ENCODE measurements at places on chromosomes 2 and 18.

GRCh38 chr2:239966029-239966852 is 58.9 kb downstream of the NDUFA10 start:
- no peak for DNase-seq

DNA sequence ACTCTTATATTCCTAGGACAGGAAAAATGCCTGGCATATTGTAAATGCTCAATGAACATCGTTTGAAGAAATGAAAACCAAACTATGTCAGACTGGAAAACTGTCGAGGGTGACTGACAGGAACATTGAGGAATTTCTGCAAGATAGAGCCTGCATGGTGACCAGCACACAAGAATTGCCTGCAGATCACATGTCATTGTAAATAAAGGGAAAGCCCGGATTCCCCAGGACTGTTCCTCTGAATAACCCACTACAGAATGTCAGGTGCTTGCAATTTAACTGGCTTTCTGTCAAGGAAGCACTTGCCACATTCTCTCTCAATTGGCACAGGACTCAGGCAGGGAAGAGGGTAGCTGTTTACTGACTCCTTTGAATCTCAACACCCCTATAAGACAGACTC is 129.0 kb upstream of the REG3G start:
- no peak for DNase-seq

DNA sequence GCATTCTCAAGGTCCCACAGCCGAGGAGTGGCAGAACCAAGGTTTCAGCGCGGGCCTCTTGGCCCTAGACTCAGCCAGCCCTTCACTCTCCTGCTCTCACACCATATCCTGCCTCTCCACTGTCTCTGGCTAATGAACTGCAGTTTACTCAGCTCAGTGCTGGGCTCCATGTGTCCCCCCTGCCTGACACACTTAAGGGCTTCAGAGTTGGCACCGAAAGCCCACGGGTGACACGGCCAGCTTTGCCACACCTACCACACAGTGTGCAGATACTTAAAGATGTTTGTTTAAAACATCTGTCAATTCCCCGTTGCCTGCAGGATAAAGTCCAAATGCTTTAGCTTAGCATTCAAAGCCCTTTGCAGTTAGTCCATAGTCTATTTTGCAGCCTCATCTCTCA is 241.2 kb downstream of the SEPTIN10 start:
- no peak for DNase-seq

- no peak for DNase-seq
Measured at GRCh38 chr2:52879561-52879960, 888.0 kb upstream of the CHAC2 start.

GRCh38 chr2:200373231-200373630 is 66.7 kb downstream of the SPATS2L start:
- no peak for DNase-seq

DNA sequence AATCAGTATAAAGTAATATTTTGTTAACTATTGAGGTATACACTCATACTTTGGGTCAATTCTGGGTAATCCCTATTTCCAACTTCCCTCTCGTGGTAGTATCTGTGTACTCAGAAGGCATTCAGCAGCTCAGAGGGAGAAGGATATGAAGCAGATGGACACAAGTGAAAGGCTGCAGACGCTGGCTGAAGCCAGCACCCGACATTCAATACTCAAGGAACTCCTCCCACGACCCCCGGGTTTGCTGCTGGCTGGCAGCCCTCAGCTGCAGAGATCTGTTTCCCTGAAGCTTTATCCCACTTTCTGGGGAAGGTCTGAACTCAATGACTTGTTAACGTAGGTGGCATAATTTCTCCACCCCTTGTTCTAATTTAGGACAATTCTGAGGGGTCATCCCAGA is 847.3 kb upstream of the SOX11 start:
- DNase-seq, result no peak

GRCh38 chr2:216727346-216728122 is 32.2 kb upstream of the IGFBP5 start:
- DNase-seq, result no peak

DNA sequence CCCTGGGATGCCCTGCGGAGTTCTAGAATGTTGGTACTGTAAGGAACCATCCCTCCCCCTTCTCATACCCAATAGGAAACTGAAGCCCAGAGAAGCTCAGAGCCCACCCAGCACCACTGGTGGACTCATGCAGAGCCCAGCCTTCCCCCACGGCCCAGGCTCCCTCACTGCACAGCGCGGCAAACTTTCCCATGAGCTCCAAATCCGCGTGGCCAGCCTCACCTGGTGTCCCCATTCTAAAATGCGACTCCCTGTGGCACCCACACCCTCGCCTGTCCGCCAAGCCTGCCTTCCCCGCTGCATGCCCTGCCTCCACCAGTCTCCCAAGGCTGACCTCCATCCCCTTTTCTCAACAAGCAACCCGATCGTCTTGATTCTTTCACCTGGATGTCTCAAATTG is 51.1 kb downstream of the PTGR3 start:
- DNase-seq, result no peak

GRCh38 chr18:32086881-32087280 is 4.8 kb upstream of the RNF138 start:
- no peak for DNase-seq

DNA sequence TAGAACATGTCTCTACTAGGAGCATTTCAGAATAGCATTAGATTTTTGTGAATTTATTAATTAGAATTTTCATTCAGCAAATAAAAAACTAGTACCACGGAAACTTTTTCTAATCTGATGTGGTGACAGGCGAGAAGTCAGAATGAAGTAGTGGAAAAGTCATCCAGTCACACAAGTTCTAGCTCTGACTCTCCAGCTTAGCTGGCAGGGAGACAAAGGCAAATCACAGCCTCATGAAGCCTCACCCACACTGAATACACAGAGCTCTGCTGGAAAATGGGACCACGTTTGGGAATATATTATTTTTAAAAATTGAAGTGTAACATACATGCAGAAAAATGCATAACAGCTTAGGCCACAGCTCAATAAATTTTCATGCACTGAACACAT is 86.1 kb downstream of the L3MBTL4 start:
- DNase-seq, result no peak

GRCh38 chr2:127887082-127887775 is 1.5 kb upstream of the AMMECR1L start:
- no peak for DNase-seq

GRCh38 chr2:5332925-5333324 is 359.3 kb upstream of the SOX11 start:
- no peak for DNase-seq

DNA sequence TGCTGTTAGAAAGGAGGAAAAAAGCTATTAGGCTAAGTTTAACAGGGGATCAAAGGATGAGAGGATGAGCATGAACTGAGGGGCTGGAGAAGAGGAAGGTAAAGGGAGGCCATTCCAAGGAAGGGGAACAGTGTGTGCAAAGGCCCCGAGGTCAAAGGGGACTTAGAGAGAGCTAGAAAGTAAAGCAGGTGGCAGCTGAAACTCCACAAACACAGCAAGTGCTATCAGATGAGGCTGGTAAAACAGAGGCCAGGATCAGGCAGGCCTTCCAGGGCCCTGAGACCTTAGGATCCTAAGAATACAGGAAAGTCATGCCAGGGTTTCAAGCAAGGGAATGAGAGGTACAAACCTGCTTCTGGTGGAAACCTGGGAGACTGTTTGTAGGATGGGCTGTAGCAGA is 5.8 kb downstream of the HDAC4 start:
- no peak for DNase-seq

DNA sequence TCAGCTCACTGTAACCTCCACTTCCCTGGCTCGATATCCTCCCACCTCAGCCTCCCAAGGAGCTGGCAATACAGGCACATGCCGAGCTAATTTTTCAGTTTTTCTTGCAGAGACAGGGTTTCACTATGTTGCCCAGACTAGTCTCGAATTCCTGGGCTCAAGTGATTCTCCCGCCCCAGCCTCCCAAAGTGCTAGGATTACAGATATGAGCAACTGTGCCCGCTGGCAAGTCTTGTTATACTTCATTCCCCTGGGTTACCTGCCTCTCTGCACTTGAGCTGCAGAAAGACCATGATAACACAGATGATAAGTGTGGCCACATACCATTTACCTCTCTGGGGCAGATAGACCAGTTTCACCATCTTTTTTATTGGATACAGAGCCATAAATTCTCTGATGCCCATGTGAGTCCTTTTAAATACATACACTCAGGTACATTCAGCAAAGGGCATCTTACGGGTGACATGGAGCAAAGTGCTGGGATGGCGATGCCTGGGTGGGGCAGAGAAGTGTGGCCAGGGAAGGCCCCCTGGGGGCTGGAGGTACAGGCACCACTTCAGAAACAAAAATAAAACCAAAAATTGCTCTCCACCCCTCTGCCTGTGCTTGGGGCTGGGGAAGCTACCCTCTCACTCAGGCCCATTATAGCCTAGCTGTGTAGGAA is 20.4 kb downstream of the CCT7 start:
- no peak for DNase-seq

Measured in activated CD4-positive, alpha-beta T cell treated with anti-CD3 and anti-CD28 coated beads for 1 hour (primary cell).